ENCODE measurements at places on chromosomes 6 and 20.
A peak's percentile ranks its signal among the peaks of the same experiment; 100 is the strongest.

DNA sequence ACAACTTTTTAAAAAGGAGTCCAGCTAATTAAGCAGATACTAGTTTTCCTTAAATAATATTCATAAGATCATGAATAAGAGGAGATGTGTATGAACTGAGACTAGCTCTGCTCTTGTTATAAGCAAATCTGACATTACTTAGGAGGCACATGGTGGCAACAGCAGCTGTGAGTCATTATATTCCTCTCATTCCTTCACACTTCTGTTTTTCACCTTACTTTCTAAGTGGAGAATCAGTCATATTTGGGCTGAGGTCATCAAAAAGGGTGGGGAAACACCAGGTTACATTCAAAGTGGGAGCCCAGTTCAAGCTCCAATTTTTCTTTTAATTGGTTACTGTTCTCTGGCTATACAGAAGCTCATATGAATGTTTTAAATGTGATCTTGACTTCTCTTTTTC, 6.0 kb upstream of the RIPPLY2 start:
- no peak for DNase-seq

DNA sequence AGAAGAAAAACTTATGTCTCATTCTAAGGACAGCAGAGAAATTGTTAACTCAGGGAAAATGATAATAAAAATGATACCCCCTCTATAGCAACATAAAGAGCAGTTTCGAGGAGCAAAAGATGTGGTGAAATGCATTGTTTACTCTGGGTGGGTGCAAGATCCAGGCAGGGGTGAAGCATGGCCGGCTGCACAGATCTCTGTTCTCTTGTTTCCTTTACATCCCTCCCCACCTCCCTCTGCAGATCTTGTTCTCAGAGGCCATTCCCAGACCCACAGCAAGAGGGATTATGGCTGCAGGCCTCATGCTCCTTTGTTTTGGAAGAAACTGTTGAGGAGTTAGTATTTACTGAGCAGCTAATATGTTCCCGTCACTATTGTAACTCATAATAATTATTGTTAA, 1.8 kb downstream of the BTN3A1 start:
- DNase-seq, result no peak

GRCh38 chr6:141884850-141885249, 247.9 kb upstream of the GJE1 start:
- DNase-seq, result no peak

- no peak for DNase-seq
Measured at GRCh38 chr20:17759449-17759848, 59.7 kb downstream of the BANF2 start.

DNA sequence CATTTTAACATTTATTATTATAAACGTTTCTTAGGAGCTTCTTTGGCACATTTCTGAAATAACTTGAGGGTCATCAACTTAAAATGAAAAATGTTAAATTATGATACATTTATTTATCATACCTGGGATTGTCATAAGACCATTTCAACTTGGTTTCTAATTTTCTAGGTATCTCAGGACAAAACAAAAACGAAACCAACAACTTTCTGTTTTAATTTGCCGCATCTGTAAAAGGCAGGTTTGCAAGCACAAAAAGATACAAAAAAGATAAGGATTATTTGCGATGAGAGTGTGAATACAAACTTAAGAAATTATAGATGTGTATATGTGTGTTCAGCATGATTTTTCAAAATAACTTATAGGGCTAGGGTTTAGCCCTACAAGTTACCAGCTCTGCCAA, 395.0 kb upstream of the RUNX2 start:
- DNase-seq, result no peak

- peak; percentile 50 for DNase-seq
Measured at GRCh38 chr6:39416728-39417127, 94.2 kb upstream of the KCNK16 start.

DNA sequence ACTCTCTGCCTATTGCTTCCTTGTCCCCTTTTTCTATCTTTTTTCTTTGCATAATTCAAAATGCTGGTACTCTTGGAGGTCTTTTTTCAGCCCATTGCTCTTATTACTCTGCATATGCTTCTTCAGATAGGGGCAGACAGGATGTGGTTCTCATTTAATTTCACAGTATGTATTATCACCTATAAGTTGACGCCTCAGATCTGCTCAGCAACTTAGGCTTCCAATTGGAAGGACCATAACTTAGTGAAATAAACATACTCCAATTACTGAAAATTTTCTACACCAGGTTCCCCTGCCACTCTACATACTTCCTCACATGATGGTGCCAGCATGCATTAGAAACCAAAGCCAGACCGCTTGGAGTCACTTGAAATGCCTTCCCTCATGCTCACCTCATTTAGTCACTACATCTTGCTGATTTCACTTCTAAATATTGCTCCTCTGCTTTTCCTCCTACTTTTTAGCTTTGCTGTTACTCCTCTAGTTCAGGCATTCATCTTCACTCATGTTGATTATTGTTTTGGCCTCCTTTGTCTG, 34.5 kb upstream of the AHI1 start:
- DNase-seq, result no peak

- DNase-seq, result no peak
Measured at GRCh38 chr6:49988900-49989299, 19.5 kb upstream of the DEFB113 start.

- DNase-seq, result no peak
Measured at GRCh38 chr6:156599366-156599765, 177.8 kb upstream of the ARID1B start.

- DNase-seq, result no peak
Measured at GRCh38 chr6:82908661-82909060, 157.0 kb downstream of the UBE3D start.

DNA sequence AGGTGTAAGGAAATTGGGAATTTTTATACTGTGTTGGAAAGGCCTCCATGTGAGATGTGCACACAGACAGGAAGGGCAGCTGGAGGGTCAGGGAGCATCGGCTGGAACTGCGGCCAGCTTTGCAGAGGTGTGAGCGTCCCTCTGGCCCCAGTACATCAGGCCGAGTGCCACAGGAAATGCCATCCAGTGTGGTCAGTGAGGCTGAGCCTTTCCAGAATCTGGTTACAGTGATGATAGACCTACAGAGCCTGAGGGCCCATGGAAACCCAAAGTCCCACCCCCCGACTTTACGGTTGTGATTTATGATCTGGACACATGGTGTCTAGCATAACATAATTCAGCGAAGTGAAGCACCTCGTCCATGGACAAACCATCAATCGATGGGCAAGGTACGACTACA, 137.3 kb upstream of the PDE10A start:
- no peak for DNase-seq

GRCh38 chr6:73006146-73006545, 219.2 kb downstream of the KHDC1L start:
- DNase-seq, result no peak

GRCh38 chr20:49275216-49275615, 2.6 kb downstream of the ZNFX1 start:
- DNase-seq, result no peak

GRCh38 chr6:6591778-6592465, 3.4 kb downstream of the LY86 start:
- DNase-seq, result no peak

- DNase-seq, result no peak
Measured at GRCh38 chr6:79330704-79331103, 96.2 kb upstream of the HMGN3 start.

DNA sequence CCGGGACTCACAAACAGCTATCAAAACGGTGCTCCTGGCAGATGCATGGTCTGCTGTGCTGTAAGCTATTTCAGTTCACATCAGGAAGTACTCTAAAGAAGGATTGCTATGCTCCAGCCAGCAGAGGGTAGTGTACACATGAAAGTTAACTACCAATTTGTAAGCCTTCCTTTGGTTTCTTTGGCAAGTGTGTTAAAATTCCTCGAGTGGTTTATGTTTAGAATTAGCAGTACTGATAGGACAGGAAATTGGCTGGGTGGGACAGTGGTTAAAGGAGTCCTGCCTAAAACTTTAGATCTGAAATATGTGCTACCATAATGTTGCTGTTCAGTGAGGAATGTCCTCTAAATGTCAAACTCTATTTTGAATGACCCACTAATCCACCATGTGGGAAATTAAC, 47.4 kb downstream of the TRMT11 start:
- peak; percentile 45 for DNase-seq

- no peak for DNase-seq
Measured at GRCh38 chr6:14470671-14471070, 353.1 kb downstream of the CD83 start.

DNA sequence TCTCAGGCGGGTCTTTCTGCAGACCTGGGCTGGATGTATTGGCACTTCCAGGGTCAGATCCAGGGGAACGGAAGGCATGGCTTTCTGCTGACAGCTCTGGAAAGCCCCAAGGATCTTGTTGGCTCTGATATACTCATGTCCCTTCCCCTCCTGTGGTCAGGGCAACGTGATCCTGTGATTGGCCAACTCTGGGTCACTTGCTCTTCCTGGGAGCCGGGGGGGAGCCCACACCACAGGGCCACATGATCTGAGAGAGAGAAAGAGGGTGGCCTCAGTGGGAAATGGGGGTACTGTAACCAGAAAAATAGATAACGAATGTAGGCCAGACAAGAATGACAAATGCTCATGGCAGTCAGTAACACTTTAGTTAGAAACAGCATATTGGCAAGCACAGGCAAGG, 223.0 kb downstream of the NFATC2 start:
- no peak for DNase-seq

DNA sequence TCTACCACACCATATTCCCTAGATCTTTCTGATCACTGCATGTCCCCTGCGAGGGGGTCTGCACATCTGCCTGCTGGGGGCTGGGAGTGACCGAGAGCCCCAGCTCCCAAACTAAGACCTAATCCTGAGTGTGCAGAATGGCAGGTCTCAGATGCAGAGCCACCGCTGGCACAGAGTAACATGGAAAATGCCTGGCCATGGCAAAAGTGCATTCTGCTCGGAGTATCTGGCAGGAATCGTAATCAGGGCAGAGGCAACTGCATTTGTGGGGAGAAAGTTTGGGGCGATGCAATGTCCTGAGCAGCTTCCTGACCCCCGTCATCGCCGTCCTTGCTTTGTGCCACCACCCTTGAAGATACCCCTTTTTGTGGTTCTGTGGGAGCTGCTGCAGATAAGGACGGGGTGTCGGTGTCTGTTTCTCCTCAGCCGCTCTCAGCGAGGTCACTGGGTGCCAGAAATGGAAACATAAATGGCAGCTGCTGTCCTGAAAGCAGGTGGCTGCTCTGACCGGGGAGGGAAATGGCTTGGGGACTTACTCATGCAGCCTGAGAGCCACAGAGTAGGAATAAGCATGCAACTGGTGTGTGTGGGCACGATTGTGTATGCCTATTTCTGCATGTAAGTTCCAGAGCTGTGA, 157.9 kb downstream of the LY86 start:
- DNase-seq, result no peak

GRCh38 chr20:43752051-43752360, 25.2 kb upstream of the GTSF1L start:
- no peak for DNase-seq

DNA sequence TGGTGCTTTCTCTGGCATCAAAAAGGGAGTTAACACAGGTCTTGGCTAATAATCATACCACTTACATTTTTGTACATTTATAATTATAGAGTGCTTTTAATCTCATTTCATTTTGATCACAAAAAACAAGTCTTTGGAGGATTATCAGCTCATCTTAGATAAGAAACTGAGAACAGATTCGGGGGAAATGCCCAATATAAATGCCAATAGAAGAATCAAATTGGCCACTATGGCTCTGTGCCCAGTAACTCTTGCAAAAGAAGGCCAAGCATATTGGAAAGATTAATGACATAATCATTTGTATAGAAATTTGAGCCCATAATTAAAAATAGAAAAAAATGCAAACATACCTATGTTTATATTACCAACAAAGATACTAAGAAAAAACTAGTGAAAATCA, 42.5 kb downstream of the IPCEF1 start:
- DNase-seq, result no peak

DNA sequence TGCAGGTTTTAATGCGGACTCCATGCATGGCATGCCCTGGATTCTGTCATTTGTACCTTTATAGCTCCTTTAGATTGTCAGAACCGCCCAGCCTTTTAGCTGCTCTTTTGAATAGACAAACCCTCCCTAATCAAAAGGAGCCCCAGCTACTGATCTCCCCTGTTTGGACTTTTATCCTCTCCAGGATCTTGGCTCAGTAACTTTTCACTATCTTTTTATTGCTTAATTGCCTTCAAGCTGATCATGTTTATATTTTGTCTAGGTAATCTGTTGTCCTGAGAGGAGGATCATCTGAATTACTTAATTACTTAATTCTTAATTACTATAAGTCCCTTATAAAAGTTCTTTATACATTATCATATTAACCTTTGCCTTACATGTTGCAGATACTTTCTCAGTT, 93.2 kb downstream of the HIVEP1 start:
- DNase-seq, result no peak

GRCh38 chr20:19974630-19975435, 42.3 kb upstream of the NAA20 start:
- no peak for DNase-seq
